ENCODE measurements at places on chromosomes 6 and 20.

GRCh38 chr20:46362921-46363867, 43.2 kb downstream of the ELMO2 start:
- DNase-seq = no peak

DNA sequence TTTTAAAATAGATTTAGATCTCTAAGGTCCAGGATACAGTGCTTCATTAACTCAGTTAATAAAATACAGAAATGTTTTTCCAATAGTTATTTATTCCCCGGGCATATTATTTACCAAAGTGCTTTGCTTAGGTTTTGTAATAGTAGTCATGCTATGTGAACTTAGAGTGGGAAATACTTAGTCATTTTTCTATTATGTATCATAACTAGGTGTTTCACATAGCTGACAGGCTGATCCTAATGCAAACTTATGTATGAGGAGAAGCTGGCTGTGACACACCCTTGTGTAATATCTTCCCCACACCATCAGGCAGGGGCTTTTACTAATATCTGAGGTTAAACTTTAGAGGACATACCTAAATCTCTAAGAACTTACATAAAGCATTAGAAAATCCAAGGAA, 277.7 kb upstream of the RIMS1 start:
- DNase-seq = peak; percentile 40

GRCh38 chr20:40154514-40154913, 534.5 kb downstream of the MAFB start:
- DNase-seq = no peak

DNA sequence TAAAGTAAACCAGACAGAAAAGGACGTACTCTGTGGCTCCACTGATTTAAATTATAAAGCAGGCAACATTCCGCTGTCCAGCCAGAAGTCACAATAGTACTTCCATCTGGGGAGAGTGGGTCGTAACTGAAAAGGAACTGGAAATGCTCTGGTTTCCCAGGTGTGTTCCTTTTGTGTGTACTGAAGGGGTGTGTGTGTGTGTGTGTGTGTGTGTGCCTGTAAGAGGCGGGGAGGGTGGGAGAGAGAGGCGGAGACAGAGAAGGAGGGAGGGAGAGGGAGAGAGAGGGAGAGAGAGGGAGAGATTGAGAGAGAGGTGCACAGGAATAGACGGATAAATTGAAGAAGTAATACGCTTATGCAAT, 178.4 kb upstream of the ZNF184 start:
- peak; percentile 38 for DNase-seq

DNA sequence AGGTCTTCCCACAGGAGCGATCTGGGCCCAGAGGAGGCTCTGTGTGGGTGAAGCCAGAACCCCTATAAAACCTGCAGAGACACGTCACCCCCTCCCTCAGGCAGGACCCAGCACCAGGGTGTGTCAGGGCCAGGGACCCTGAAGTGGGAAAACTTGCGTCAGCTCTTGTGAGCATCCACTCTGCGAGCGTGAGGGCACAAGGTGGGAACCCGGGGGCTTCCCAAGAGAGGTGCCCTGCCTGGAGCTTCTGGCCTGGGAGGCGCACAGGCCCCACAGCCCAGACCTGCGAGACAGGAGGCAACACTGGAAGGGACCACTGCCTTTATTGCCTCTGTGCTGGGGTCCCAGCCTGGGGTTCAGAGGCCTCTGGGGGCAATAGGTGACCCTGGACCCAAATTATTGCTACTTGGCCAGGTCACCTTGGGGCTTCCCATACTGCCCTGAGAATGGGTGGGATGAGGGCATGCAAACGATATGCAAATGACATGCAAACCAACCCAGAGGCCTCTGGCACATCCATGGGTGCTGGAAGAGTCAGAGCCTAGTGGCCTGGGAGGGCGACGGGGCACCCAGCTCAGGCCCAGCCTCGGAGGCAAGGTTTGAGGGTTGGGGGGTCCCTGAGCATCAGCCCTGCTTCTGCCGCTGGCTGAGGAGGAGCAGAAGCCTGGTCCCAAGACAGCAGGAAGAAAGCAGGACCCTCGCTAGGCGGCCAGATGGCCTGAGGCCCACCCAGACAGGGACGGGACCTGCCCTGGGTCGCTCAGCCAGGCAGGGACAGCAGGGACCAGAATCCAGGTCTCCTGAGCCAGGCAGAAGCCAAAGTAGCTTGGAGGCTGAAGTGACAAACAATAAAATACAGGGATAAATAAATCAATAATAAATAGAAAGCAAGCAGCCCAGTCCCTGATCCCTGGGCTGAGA, 5.1 kb upstream of the C20orf144 start:
- no peak for DNase-seq

DNA sequence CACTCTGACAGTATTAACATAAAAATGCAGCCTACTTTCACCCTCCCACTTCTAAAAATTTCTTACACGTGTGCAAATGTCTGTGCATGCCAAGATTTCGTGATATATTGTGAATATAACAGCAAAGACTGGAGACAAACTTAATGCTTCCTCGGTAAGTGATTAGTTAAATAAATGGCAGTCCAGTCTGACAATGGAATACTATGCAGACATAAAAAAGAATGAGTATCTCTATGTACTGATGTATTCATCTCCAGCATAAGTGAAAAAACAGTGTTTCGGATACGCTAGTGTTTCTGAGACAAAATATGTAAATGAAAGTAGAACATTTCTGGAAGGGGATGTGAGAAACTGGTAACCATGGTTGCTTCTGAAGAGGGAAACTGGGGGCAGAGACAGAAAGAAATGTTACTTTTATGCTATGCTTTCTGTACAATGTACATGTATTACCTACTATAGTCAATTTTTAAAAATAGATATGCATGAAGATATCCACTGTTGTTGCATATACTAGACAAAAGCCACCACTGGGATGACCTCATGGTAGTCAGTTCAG, 7.0 kb downstream of the SLC22A23 start:
- no peak for DNase-seq

GRCh38 chr20:61678437-61678836, 387.2 kb downstream of the TAF4 start:
- no peak for DNase-seq

GRCh38 chr6:117272891-117273290, 7.5 kb downstream of the VGLL2 start:
- no peak for DNase-seq

GRCh38 chr6:45424451-45424861, 46.7 kb upstream of the SUPT3H start:
- DNase-seq = no peak

DNA sequence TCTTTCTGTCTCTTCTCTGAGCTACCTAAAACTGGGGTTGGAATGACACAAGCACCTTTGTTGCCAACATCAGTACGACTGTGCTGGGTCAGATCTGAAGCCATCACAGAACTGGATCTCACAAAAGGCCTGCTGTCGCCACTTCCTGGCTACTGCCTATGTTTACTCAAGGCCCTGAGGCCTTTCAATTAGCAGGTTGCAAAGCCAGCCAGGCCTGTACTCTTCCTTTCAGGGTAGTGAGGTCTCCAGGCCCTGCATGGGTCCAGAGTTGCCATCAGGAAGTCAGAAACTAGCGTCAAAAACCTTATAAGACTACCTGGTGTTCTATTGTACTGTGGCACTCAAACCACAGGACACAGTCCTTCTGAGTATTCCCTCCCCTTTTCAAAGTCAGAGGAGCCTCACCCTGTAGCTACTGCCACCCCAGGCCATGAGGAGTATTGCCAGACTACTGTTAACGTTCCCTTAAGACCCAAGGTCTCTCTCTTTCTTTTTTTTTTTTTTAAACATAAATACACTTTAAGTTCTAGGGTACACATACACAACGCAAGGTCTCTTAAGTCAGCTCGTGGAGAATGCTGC, 937.4 kb upstream of the GJE1 start:
- no peak for DNase-seq

DNA sequence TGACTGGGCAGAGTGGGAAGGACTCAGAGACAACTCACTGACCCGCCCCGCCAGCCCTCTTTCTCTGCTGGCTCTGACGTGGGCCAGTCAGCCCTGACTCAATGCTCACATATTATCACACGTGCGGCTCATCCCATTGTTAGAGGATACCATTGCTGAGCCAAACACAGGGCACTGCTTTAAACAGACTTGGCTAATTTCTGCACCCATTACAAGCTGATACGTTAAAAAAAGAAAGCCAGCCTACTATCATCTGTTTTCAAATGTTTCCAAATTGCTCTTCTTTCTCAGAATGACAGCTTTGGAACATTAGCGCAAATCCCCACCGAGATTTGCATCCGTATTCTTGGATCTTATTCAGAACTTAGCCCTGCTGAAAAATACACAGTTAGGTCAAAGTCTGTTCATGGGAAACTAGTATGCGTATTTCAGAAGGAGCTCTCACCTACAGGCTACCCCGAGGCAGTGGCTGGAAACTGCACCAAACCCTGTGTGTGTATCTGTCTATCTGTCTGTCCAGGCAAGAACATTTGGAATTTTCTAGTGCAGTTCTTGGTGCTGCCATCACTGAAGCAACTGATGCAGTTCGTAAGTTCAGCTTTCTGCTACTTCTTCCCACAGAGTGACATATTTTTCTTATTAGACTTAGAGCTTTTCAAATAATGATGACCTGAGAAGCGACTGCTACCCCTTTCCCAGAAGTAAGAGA, 32.8 kb downstream of the RAMACL start:
- peak; percentile 89 for DNase-seq

DNA sequence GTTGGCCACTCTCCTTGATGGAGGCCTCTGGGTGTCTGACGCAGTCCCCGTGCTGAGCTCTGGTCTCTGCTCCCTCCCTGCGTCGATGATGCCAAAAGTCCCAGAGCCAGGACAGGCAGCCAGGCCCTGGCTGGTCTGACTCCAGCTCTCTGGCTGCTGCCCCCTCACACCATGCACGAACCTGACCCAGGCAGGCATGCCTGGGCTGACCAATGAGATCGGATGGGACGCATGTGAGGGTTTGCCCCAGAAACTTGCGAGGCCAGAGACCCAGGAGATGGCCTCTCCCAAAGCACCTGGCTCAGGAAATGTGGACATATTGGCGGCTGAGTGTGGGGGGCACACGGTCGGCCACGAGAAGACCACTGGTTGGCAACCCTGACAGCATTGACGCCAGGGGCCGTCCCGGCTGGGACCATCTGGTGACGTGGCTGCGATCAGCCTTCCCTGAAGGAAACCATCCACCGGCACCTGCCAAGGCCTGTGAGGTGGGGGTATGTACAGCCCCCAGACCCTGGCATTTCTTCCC, 51.2 kb upstream of the FRMD1 start:
- no peak for DNase-seq

DNA sequence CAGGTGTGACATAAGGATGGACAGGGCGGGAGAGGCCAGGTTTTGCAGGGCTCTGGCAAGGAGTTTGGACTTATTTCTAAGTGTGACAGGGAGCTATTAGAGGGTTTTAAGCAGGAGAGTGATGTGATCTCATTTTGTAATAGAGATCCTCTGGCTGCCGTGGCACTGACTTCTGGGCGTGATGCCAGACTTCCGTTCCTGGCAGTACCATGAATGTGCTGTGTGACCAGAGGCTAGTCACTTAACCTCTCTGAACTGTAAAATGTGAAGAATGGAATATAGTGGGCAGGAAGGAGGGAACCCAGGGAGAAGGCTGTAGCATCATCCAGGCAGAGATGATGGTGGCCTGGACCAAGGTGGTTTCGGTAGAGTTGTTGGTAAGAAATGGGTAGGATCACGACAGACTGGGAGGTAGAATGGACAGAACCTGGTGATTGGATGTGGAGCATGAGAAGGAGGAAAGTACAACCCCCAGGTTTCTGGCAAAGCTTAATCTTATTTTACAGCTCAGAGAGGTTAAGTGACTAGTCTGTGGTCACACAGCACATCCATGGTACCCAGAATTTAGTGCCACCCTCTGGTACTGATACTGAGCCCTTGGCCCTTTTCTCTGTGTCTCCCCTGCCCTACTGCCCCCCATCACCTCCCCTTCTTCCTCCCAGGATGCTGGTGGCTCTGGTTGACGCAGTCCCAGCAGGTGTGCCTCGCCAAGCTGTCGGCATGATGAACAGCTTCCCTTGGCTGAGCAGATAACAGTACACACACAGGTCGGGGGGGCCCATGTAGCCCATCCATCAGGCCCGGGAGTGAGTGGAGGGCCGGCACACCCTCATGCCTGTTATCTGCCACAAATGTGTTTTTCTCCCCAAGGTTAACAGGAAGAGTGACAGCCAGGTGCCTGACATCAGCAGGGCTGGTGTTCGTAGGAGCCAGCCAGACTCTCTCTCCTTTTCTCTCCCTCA, 52.9 kb upstream of the CTNNBL1 start:
- peak; percentile 61 for DNase-seq

DNA sequence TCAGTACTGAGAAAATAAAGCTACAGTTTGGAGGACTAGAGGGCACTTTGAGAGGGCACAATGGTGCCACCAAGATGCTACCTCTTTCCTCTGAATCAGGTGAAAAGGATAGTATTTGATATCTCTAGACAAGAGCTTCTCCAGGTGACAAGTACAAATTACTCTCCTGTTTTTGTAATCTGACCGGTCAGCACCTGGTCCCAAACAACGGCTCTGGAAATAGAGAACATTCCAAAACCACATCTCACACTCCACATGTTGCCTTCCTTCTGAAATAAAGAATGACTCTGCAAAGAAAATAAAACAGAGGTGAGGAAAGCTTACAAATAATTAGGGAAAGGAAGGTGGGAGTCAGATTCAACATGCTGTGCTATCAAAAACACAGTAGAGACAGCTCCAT, 51.3 kb upstream of the CITED2 start:
- no peak for DNase-seq

DNA sequence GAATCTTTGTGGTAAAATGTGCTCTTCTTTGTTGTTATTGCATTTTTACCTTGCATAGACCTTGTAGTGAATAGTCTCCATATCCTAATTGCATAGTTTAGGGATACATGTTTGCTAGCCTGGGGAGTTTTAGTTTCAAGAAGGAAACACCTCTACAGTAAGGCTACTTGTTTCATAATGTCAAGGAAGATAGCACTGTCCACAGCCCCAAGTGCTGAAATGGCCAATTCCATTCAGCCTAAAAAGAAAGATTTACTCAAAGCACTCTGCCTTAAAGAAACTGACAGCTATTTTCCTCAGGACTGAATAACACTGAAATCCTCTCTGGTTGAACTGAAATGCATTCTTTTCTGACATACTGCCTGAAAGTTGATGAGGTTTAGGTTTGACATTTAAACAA, 2.6 kb downstream of the HCRTR2 start:
- no peak for DNase-seq

DNA sequence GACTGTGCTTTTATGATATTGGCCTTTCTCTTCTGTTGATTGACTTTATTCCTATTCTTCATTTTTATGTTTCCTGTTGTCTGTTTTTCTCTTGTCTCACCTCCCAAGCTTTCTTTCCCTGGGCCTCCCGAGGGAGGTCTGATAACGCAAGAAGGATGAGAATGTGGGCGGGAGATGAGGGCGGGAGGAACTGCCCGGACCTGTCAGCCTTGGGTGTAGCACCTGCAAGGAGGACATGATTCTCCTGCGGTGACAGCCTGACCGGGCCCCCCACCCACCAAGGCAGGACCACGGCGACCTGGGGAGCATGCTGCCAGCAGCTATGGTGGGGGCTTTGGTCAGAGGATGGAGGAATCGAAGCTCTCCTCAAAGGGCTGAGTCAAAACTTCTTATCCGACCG, 86.9 kb downstream of the PLEKHG1 start:
- no peak for DNase-seq

- DNase-seq = no peak
Measured at GRCh38 chr6:168123165-168123911, 44.3 kb upstream of the FRMD1 start.

Measured in MG63 (cell line).